ENCODE measurements at places on chromosomes 2 and 18. TPM values are rescaled to one million over a fixed set of nuclear protein-coding genes. Genes with fewer than 3 reads are reported as not detected.

DNA sequence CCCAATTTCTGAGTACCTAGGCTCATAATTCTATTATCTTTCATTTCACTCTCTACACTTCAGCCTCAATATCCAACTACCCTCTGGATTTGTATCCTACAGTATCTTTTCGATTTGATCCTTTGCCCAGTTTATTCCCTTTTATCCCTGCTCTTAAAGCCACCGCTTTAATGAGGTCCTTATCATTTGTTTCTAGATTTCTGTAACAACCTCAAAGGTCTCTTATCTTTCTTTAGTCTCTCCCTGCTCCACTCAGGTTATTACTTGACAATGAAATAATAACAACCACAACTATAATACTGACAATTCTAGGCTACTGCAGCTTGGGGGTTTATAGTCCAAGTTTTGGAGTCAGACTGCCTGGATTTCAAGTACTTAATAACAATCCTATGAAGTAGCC lies 25.9 kb upstream of the ASNSD1 start:
- no peak for DNase-seq

DNA sequence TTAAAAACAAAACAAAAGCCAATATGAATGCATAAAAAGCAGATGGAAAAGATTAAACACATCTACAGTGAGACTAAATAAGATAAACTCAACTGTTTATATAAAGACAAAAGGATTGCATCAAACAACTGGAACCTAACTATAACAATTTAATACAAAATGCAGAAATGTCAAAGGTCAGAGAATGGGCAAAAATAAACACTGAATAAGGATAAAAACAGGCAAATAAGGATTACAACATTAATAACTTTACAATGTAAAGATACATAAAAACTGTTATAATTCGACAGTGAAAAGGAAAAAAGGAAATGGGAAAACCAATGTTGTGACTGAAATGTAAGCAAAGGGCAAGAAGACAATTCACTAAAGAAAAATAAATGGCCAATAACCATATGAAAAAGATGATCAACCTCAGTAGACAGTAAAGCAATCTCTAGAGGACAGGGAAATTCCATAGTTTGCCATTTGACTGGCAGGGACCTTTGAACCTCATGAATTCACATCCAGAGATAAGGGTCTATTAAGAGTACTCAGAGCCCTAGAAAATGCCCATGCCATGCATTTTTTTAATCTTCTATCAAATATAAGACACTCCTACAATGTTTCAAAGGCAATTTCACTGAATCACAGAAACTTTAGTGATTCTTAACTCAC lies 83.7 kb downstream of the TMEM131 start:
- DNase-seq: no peak

- no peak for DNase-seq
Observed at GRCh38 chr18:74294526-74294925, 2.8 kb upstream of the CYB5A start.

GRCh38 chr2:69244882-69245281 lies 142.1 kb downstream of the GFPT1 start:
- no peak for DNase-seq

- no peak for DNase-seq
Observed at GRCh38 chr2:157269922-157270321, 12.4 kb downstream of the GALNT5 start.

Gene CHMP3
- 154 TPM for total RNA-seq

Gene TBC1D8
- 24.9 TPM for total RNA-seq

GRCh38 chr2:53545604-53546003 lies 222.0 kb upstream of the CHAC2 start:
- DNase-seq: no peak

- DNase-seq: no peak
Observed at GRCh38 chr2:43078781-43079755, 147.3 kb downstream of the ZFP36L2 start.

Gene HOXD4
- 9.8 TPM for total RNA-seq

Gene DSC2
- total RNA-seq: 3.8 TPM

DNA sequence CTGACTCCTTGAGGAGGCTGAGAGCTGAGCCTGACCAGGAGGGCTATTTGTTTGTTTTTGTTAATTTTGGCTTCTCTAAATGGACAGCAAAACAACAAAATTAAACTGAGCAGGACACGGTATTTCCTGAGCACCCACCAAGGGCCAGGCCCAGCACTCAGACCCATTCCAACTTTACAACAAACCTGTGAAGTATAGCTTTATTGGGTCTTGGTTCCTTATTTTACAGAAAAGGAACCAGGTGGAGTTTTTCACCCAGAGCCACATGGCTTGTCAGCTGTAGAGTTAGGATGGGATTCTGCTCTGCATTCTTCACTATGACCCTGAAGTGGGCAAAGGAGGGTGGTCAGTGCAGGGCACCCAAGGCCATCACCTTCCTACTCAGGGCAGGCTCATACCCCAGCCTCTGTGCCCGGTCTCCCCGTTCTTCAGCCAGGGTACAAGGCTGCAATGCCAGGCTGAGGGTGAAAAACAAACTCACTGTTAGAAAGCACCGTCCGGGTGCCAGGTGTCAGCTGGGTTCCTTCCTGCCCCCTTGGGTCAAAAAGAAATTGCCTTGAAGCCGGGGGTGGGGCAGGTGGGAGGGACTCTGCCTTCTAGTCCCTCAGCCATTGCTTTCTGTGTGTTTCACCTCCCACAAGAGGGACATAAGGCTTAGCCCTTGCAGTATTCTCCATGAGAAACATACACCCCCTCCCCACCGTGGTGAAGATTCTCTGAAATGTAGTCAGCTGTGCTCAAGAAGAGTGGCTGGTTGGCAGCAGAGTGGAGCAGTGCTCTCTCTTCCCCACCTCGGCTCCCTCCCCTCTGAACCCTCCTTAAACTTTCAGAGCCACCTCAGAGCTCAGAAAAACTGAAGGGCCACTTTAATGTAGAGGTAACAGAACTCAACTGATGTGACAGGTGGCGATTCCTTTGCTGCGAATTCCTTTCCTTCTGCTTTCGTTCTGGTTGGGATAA lies 2.2 kb downstream of the PSD4 start:
- no peak for DNase-seq

GRCh38 chr18:58960946-58961722 lies 96.5 kb downstream of the ZNF532 start:
- DNase-seq: peak; percentile 61

GRCh38 chr2:196404276-196404675 lies 232.9 kb upstream of the STK17B start:
- DNase-seq: no peak

- DNase-seq: no peak
Observed at GRCh38 chr2:105127289-105127915, 89.5 kb downstream of the MRPS9 start.

Gene RNASEH1
- 20.1 TPM for total RNA-seq

- peak; percentile 86 for DNase-seq
Observed at GRCh38 chr2:43343573-43344304, 117.3 kb upstream of the ZFP36L2 start.

DNA sequence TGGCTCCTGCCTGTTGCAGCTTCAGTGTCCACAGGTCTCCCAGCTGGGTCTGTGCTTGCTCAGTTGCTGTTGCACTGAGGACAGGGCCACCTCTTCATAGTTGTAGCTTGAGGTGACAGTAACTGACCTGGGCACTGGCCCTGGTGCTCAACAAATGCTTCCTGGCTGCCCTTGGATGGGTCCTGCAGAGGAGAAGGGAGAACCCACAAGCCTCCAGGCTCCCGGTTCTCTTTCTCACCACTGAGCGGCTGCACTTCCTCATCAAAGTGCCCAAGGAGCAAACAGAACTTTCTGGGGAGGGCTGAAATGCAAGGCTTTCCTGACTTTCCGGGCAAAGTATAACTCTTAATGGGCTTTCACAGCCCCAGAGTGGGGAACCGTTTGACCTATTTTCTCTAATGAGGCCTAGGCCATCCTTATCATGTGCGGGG lies 38.7 kb downstream of the LCT start:
- DNase-seq: no peak

Gene MZT2B
- total RNA-seq: 172 TPM

Gene ITGB6
- total RNA-seq: not detected

GRCh38 chr2:231450548-231450989 lies 13.7 kb downstream of the NCL start:
- no peak for DNase-seq

DNA sequence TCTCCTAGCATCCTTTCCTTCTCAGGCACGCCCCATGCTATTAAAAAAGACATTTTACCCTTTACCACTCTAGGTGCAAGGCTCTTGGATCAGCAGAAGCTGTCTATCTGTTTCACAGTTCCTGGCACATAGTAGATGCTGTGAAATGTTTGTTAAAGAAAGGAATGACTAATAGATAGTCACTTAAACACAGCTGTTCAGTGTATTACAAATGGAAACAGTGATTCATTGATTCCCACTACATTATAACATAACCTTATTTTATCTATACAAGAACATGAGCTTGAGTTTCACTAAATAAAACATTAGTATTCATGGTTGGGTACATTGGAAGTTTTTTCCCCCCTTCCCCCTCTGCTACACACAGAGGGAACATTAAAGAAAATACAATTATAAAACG lies 142.1 kb downstream of the ASXL3 start:
- no peak for DNase-seq

Gene TWIST2
- total RNA-seq: 16.4 TPM

- DNase-seq: no peak
Observed at GRCh38 chr2:763766-764525, 86.7 kb upstream of the TMEM18 start.

- DNase-seq: no peak
Observed at GRCh38 chr18:44699572-44700261, 19.0 kb downstream of the SETBP1 start.

DNA sequence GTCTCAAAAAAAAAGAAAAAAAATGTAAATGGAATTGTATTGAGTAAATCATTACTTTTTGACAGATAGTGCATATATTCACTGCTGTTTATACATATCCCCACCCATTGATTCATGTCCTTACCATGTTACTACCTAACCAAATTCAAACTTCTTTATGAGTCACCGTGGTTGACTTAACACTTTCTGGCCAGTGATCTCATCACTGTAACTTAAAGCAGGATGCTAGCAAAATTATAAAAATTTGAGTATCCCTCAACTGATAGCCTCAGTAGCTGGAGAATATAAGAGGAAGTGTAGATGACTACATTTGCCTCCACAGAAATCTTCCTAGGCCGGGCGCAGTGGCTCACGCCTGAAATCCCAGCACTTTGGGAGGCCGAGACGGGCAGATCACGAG lies 13.4 kb downstream of the CNOT9 start:
- no peak for DNase-seq

DNA sequence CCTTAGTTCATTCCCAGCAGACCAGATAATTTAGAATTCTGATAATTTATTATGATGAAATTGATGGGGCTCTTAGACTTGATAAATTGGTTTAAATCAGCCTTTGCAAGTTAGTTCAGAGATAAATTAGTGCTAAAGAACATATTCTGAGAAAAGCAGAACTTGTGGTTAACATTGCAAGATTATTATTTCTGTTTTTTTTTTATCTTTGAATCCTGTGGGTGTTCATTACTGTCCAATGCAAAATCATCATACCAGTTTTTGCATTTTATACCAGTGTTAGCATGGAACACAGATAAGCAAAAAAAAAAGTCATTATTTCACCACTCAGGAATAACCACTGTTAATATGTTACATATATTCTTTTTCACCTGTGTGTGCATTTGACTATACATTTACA lies 9.1 kb downstream of the SEPTIN2 start:
- no peak for DNase-seq

DNA sequence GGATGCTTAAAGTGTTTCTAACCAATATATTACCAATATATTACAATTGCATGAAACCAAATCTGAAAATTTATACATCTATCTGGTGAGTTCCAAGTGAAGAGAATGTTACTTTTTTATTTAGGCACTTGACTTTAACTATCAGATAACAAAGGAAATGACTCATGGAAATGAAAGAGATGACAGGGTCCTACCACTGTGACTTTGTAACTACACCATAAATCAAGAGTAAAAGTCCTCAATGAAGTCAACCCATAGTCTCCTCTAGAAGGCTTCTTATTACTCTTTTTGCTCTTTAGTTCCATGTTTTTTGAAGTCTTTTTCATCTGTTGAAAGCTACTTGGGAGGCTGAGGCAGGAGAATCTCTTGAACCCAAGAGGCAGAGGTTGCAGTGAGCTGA lies 545.0 kb upstream of the PIK3C3 start:
- DNase-seq: no peak

DNA sequence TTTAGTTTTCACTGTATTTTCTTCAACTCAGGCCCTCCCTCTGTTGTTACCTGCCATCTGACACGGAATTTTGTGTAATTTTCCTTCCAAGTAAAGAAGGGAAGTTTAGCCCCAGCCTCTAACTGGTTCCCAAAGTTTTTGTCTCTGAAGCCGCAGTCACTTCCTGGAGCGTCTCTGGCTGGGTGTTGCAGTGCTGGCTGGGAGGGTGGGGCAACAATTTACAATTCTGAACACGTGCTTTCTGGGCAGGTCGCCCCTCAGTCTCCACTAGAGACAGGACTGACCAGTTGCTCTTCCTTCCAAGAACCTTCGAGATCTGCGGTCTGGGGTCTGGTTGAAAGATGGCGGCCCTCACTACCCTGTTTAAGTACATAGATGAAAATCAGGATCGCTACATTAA lies 3.5 kb downstream of the CNDP2 start:
- DNase-seq: peak; percentile 90

DNA sequence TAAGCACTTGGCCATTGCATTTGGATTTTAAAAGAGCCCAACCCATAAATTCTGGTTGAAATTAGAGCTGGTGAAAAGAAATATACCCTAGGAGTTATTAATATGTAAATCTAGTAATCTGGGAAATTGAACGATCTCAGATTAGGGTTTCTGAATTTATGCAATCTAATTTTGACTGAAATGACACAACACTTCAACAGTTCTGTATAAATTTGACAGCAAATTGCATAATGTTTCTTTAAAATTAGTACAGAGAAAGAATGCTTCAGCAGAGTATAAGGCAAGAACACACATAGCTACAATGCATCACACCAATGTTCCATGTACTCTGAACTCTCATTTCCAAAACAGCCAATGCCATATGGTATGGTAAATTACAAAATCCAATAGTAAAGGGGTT lies 201.5 kb upstream of the ITGA4 start:
- no peak for DNase-seq

DNA sequence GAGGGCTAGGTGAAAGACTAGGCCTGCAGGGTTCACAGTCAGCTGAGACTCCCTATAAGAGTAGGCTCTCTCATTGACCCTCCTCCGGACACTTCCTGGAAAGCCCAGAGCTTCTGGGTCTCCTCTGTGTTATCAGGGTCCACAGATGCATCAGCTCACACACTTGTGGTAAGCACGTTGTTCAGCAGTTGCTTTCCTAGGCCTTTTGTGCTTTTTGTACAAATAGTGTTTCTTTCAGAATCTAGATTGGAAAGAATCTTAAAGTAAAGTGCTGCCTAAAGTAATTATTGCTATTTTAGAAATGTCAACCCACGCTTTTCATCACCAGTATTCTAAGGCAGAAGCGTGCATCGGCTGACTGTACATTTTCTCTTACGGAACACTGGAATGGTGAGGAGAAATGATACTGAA lies 15.5 kb downstream of the SLC9A2 start:
- DNase-seq: no peak

All from aorta (tissue), 5 donors.